Cortex of kidney (tissue), 1 donor: ENCODE measurements at places on chromosomes 2 and 18.

GRCh38 chr2:64035072-64035942, 16.1 kb upstream of the VPS54 start:
- no peak for DNase-seq

- DNase-seq = no peak
Observed at GRCh38 chr2:190121971-190122370, 59.4 kb upstream of the MSTN start.

- DNase-seq = no peak
Observed at GRCh38 chr2:150618245-150618895, 130.9 kb upstream of the RND3 start.

DNA sequence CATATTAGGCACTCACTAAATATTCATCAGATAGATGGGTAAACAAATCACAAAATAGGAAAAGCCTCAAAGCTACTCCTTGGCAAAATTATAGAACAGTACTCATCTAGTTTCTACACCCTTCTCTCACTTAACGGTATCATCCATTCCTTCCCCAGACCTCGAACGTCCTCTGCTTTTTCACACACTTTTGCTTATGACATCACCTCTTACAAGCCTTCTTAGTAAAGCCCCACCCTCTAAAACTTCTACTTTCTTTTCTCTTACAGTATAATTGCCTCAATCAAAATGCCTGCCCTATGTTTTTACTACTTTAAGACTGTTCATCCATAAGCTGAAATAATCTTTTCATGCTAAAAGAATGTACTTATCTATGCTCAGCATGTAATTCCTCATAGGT, 8.1 kb downstream of the CHN1 start:
- DNase-seq = no peak

DNA sequence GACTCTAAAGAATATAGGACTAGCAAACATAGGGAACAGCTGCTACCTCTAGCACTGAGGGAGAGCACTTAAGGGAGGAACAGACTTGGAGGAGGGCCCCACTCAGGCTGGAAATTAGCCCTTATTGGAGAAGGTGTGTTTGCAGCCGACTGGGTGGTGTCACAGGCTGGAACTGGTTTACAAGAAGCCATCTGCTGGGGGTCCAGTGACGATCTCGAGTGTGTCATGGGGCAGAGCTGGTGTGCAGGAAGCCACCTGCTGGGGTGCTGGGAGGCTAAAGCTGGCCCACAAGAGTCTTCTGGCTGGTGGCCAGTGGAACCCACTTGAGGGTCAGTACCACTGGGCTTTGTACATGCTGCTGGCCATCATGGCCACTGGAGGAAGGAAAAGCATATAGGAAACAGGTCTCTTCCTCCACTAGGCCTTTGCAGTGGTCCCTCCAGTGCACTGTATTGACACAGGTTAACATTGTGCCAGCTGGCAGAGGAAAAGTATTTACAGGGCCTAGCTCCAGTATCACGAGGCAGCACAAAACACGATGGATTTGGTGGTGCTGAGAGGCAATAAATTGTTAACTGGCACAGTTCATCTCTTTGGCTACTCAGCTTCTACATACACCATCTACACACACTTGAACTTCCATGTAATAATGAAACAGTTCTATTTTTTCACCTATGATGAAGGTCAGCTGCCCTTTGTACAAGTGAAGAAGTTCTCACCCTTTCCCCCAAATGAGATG, 43.6 kb downstream of the MAP3K20 start:
- DNase-seq = no peak

DNA sequence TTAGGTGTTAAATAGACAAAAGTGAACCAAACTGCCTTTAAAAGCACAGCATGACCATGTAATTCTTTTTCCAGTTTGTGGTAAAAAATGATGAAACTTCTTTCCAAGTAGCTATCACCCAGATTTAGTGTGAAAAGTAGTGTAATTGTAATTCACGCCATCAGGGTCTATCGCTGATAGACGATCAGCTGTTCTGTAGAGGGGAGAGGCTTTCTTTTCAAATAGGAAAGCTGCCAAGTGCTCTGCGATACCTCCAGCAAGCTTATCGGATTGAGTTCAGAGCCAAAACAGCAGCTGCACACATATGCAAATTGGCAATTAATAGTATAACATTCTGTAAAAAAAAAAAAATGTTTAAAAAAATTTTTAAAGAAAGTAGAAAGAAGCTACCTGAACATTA, 61.9 kb upstream of the PSMD14 start:
- no peak for DNase-seq

DNA sequence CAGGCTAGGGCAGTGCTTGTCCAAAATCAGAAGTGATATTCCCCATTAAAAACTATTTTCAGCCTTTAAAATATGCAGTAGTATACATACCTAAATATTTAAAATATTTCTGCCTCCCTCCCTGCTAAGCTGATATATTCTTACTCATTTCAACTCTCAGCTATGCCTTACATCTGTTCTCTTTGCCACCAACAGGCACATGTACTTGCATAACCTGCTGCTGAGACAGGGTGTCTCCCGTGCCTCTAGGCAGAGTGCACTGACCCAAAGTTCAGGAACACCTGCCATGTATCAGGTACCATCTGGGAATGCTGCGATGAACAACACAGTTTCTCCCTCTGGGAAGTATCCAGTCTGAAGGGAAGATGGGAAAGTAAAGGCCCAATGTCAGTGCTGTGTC, 91.7 kb downstream of the STK39 start:
- no peak for DNase-seq

GRCh38 chr2:220143336-220143735, 515.9 kb downstream of the SLC4A3 start:
- DNase-seq = no peak

- DNase-seq = no peak
Observed at GRCh38 chr2:200222791-200223190, 83.7 kb upstream of the SPATS2L start.
